ENCODE measurements at places on chromosomes 7 and 10. TPM values are rescaled to one million over a fixed set of nuclear protein-coding genes. Genes with fewer than 3 reads are reported as not detected.

CCL24 gene
- total RNA-seq, result not detected

GRCh38 chr10:131399981-131400380 is 88.5 kb upstream of the TCERG1L start:
- no peak overlapping the region for H3K4me3 ChIP-seq
- DNase-seq, result no peak
- no peaks in the 10 kb centered on the region for H3K4me1 ChIP-seq
- no peaks in the 10 kb centered on the region for H3K27me3 ChIP-seq
- no peaks in the 10 kb centered on the region for H3K36me3 ChIP-seq

- H3K27ac ChIP-seq, result peak overlapping the region; percentile 17
- no peak for DNase-seq
- no peaks in the 10 kb centered on the region for H3K27me3 ChIP-seq
- H3K4me1 ChIP-seq, result peaks cover 10% of the 10 kb centered on the region
These were observed 220.6 kb downstream of the CCDC3 start for GRCh38 chr10:12780634-12781601.

DNA sequence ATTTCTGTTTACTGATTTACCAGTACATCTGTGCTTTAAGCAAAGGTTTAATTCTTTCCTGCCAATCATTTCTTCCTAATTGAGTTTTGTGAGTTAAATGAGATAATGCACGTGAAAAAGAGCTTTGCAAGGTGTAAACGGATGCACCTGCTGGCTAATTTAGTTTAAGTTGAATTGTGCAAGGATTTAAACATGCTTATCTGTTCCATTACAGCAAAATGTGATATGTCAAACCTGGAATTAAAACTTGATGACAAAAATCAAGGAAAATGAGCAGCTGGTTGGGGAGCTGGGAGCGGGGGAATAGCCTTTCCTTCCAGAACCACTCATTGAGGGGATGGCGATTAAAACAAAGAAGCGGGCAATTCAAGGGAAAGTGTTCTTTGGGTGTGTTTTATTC is 155.0 kb upstream of the CTTNBP2 start:
- no peaks in the 10 kb centered on the region for H3K4me1 ChIP-seq
- H3K27ac ChIP-seq, result no peak overlapping the region
- no peak overlapping the region for H3K4me3 ChIP-seq

DNA sequence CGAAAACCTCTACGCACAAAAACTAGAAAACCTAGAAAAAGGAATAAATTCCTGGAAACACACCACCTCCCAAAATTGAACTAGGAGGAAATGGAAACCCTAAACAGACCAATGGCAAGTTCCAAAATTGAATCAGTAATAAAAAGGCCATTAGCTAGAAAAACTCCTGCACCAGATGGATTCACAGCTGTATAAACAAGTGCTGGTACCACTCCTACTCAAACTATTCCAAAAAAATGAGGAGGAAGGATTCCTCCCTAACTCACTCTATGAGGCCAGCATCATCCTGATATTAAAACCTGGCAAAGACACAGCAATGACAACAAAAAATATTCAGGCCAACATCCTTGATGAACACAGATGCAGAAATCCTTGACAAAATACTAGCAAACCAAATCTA is 228.2 kb downstream of the CHRM2 start:
- no peaks in the 10 kb centered on the region for H3K27me3 ChIP-seq
- no peak for DNase-seq
- no peaks in the 10 kb centered on the region for H3K36me3 ChIP-seq
- no peak overlapping the region for H3K27ac ChIP-seq
- no peaks in the 10 kb centered on the region for H3K4me1 ChIP-seq

DNA sequence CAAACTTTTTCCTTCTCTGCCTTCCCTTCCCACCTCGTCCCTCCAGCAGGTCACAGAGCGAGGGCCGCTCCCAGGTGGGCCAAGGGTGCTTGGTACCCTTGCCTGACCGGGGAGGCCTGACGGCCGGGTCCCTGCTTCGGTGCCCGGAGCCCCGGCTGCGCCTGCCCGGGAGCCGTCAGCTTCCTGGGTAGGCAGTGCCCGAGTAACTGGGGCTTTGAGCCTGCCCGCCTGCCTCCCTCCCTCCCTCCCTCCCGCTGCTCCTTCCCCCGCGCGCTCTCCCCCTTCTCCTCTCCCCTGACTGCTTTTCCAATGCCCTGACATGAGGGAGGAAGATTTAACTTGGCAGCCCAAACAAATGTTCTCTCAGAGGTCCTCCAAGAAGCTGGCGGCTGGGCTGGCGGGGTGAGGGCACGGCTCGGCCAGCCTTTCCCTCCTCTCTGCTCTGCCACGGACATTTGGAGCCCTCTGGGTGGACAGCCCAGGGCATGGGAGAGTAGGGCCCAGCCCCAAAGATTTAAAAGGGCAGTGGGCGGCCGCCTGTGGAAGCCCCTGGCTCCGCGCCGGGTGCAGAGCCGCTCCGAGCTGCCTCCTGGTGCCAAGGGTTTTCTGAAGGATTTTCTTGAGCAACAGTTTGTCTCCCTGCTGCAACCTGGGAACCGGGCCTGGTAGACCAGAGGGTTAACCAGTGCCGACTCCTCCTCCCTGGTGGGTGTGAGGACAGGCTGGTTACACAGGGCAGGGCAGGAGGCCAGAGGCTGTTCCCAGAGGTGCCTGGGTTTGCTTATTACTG is 2.0 kb downstream of the ZMIZ1 start:
- H3K27me3 ChIP-seq, result peaks cover 19% of the 10 kb centered on the region
- H3K4me3 ChIP-seq, result peak overlapping the region; percentile 95
- peaks cover 5% of the 10 kb centered on the region for H3K36me3 ChIP-seq
- DNase-seq, result peak; percentile 72
- H3K4me1 ChIP-seq, result peaks cover 34% of the 10 kb centered on the region
- no peak overlapping the region for H3K27ac ChIP-seq

CACNB2 gene
- total RNA-seq, result not detected

All from activated CD4-positive, alpha-beta T cell treated with anti-CD3 and anti-CD28 coated beads, Interleukin-2, amount 10 ng/mL, durations not matched to agents 24 days and 14 days (primary cell).